ENCODE measurements at places on chromosomes 7 and 10.

GRCh38 chr10:25082276-25083204 is 66.1 kb downstream of the THNSL1 start:
- DNase-seq: no peak

- no peak for DNase-seq
Observed at GRCh38 chr10:97736403-97736901, 476 bp upstream of the ZFYVE27 start.

DNA sequence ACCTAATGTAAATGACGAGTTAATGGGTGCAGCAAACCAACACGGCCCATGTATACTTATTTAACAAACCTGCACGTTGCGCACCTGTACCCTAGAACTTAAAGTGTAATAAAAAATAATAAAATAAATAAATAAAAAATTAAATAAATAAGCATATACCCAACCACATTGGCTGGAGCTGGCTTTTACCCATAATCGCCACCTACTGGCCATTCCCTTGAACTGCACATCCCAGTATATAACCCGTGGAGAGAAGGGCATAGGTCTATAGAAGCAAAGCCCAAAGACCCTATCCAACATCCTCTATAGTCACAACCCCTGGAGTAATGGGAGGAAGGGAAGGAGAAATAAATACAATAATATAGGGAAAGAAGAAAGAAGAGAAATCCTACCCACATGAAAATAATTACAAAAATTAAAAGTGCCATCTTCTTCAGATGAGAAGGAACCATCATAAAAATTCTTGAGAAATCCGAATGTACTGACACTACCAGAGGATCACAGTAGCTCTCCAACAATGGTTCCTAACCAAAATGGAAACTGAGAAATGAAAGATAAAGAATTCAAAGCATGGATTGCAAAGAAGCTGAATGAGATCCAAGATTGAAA is 65.6 kb downstream of the TWIST1 start:
- DNase-seq: no peak

DNA sequence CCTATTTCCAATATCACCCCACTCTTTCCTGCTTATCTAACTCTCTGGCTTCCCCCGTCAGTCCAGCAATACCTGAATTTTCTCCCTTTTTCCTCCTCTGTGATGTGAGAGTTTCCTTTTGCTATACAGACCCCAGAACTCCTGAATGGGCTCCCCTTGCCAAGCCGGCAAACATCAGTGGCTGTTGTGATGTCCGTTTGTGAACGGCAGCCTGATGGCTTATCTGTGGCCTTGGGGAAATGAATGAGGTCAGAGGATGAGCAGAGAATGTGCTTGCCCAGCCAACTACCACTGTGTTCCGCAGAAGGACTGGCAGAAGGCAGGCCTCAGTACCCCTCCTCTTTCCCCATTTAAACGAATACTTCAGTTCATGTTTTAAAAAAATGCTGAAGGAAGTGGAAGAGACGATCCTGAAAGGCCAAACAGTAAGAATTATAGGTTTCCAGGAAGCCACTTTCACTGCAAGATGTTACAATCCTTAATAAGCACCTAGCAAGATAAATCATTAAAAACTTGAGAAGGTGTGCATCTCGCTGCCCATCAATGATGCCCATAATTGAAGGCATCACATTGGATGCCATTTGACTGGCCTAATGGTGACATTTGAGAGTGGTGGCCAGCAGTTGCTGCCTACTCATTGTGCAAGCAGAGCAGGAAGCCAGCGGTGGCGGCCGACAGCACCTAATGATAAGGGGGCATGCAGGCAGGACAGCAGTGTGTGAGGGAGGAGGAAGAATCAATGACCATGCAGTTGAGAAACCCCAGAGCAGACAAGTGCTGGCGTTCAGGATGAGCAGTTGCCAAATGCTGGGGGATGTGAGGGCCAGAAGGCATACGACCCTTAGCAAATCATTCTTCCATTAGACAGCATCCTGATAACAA is 31.5 kb downstream of the SLC18A2 start:
- no peak for DNase-seq

- DNase-seq: no peak
Observed at GRCh38 chr7:101156277-101156676, 2.0 kb downstream of the AP1S1 start.

- DNase-seq: no peak
Observed at GRCh38 chr7:123437447-123437995, 96.9 kb downstream of the IQUB start.

GRCh38 chr7:29236649-29237048 is 42.1 kb downstream of the CHN2 start:
- no peak for DNase-seq

DNA sequence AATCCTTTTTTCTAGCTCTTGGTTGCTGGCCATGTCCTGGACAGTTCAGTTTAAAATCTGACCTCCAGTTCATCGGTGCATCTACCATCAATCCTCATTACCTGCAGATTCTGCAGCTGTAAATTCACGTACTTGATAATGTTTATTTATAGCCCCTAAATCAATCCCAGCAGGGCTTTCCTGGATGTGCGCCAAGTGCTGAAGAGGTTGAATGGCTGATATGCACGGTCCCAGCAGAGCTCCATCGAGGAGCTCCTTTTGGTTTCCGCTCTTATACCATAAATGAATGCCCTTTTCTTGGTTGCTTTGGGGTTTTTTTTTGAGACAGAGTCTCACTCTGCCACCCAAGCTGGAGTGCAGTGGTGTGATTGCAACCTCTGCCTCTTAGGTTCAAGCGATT is 91.2 kb upstream of the CCZ1B start:
- no peak for DNase-seq

GRCh38 chr7:71236230-71237105 is 104.5 kb downstream of the GALNT17 start:
- no peak for DNase-seq

DNA sequence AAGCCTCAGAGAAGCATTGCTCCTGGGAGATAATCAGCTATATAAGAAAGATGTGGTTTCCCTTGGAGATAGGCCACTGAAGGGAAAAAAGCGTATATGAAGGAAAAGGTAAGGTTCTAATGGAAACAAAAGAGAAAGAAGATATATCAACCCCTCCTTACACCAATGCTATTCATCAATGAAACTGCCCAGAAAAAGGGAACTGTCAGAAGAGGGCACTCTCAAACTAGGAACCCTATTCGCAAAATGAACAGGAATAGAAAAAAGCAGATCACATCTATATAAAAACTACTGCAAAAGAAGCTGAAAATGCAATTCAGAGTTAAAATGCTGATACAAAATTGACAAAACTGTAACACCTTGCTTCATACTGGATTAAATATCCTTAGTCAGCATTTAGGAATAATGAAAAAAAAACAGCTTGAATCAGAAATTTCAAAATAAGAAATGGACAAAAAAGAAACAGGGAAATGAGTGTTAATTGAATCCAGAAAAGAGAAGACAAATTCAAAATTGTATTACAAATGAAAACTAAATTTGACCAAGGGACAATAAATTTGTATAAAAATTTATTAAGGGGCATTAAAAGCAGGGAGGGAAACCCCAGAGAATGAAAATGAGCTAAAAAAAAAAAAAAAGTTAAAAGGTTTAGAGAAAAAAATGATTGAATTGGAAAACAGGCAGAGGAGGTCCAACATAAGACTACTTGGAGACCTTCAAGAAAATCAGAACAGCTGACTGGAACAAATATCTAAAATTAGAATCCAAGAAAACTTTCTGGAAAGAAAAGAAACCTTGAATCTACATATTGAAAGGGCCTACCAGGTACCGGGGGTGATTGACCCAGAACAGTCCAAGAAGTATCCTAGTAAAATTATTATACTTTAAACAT is 17.9 kb downstream of the NHLRC2 start:
- DNase-seq: no peak

DNA sequence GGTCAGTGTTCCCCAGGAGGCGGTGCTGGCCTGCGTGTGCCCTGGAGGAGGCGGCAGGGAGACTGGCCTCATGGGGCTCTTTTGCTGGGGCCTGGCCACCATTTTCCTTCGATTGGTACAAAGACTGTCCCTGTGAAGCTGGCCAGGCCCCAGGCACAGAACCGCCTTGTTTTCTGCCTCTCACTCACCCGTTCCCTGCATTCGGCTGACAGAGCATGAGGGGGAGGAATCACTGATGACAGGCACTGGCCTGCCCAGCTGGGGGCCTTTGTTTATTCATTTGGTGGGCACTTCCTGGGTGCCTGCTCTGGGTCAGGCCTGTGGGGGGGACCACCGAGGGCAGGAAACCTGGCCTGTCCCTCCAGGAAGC is 139.2 kb downstream of the FAM53B start:
- DNase-seq: no peak

GRCh38 chr7:118590107-118590506 is 365.6 kb downstream of the ANKRD7 start:
- no peak for DNase-seq

DNA sequence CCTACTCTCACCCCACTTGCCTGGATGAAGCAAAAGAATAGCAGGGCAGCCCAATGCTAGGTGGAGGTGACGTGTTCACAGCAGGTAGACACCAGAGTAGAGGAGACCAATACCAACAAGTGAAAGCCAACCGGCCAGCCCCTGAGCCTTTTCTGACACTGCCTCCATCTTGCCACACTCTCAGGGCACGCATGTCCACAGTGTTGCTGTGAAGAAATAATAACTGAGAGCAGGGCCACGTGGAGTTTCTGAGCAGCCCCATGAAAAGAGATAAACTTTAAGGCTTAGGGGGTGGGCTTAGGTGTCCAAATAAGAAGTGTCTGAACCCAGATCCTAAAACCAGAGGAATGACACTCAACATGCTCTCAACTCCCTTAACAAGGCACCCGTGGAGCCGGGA is 9.0 kb upstream of the TMEM273 start:
- DNase-seq: no peak

GRCh38 chr7:28005075-28005846 is 175.3 kb downstream of the JAZF1 start:
- peak; percentile 12 for DNase-seq

DNA sequence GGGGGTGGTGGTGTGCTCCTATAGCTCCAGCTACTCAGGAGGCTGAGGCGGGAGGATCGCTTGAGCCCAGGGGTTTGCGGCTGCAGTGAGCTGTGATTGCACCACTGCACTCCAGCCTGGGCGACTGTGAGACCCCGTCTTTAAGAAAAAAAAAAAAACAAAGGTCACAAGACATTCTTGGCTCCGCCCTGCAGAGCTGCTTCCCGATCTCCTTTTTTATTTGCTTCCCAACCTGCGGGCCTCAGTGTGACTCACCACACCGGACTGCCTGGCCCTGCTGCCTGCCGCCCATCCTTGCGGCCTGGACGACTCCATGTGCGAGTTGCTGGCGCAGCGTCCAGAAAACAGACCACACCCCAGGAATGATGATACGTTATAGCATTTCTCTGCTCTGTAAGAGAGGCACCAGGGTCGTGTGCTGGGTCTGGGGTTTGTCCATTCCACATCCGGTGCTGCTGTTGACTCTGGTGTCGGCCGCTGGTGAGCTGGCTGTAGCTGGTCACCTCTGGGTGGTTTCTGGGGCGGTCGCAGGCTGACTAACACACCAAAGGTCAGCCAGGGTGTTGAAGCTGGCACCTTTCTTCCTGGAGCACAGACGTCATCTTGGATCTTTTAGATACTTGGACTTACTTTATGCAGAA is 123.6 kb downstream of the TCF7L2 start:
- DNase-seq: peak; percentile 83

- peak; percentile 67 for DNase-seq
Observed at GRCh38 chr7:28272461-28272877, 91.9 kb upstream of the JAZF1 start.

DNA sequence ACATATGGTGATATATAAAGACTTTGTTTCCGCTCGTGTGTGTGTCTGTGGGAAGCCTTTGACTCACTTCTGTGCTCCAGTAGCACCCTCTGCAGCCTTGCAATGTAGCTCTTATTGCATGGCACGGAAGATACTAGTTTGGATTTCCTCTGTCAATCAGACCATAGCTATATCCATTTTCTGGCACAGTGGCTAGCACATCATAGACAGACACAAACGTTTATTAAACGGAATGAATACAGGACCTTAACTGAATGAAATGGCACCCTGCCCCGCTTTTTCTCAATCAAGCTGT is 124.0 kb upstream of the PTPN20 start:
- peak; percentile 48 for DNase-seq

- no peak for DNase-seq
Observed at GRCh38 chr7:50164559-50165170, 71.6 kb upstream of the ZPBP start.

- DNase-seq: no peak
Observed at GRCh38 chr7:111183321-111183720, 92.4 kb downstream of the LRRN3 start.

DNA sequence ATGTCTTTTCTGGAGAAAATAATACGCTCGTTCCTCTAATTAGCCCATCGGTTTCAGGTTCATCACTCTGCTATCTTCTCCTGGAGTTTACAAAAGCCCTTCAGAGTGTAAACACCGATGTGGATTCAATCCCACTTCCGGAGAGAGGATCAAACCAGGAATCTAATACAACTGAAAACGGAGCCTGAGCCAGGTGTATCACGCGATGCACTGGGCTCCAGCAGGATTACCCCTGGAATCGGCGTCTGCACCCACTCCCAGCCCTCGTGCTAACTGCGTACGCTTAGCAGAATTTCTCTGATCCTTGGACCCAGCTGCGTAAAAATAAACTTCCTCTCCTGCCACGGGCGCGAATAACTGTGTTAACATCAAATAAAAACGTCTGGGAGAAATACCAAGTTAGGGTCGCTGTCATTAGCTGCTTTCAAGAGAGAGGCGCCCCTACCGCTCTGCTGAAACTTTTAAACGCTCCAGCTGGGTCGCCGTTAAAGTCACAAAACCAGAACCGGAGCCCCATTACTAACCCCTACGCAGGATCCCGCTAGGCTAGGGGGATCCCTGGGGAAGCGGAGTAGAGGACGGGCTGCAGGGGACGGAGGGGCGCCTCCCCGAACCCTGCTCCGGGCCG is 502 bp downstream of the ZNF3 start:
- DNase-seq: no peak

- no peak for DNase-seq
Observed at GRCh38 chr10:4477664-4478063, 348.3 kb upstream of the AKR1E2 start.

DNA sequence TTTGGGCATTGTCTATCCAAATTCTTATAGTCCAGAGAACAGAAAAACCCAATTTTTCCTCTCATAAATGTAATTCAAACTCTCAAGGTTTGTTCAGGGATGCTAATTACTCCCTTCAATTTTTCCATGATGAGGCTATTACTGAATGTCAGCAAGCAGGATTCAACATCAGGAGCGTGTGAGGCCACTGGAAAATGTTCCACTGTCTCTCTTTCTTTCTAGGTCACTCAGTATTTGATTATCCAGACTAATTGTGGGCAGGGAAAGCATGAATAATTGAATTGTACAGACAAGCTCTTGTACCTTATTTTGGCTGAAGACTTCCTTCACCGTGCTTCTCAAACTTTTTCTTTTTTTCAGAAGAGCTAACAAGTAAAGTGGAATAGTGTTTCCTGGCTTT is 30.7 kb downstream of the THNSL1 start:
- DNase-seq: no peak
